Activated CD4-positive, CD25-positive, alpha-beta regulatory T cell (primary cell): ENCODE measurements at places on chromosomes 6 and 20.

DNA sequence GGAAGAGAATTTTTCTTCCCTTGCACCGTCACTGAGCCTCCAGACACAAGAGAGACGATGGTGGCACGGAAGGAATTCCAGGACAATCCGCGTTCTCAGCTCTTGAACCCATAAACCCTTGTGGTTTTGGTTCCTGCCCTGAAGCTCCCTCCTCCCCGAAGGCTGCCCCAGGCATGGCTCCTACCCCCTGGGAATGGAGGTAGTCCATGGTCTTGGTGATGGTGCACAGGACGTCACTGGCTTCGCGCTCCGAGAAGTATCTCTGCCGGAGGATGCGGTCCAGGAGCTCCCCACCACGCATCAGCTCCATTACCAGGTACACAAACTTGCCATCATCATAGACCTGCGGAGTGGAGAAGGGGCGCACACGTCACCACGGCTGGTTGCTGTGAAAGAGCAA is 47.5 kb upstream of the MPC1 start:
- no peak for DNase-seq

DNA sequence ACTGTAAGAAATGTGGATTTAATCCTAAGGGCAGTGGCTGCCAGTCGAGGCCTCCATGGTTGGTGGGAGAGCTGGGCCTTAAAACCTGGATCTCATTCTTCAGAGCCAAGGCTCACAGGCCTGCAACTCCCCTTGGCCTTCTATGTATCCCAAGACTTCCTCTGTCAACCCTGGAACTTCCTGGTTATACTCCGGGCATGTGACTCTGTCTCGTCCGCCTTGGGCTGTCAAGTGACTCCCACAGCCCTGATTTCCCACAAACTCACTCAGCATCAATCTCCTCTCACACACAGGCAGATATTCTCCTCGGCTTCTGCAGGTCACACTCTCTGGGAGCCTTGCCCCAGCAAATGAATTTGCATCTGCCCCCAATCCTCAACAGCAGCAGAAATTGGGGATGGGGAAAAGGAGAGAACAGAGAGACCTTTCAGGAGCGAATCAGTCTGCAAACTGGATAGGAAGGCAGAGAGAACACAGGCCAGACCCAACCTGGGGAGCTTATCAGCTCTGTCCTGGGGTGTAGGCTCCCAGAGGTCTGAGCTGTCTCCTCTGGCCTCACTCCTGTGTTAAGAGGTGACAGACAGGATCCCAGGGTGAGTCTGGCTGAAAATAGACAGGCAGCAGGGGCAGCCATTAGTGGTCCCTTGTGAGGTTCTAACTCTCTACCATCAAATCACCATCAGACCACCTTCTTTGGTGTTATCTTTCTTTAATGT is 30.4 kb upstream of the PREX1 start:
- DNase-seq: no peak

DNA sequence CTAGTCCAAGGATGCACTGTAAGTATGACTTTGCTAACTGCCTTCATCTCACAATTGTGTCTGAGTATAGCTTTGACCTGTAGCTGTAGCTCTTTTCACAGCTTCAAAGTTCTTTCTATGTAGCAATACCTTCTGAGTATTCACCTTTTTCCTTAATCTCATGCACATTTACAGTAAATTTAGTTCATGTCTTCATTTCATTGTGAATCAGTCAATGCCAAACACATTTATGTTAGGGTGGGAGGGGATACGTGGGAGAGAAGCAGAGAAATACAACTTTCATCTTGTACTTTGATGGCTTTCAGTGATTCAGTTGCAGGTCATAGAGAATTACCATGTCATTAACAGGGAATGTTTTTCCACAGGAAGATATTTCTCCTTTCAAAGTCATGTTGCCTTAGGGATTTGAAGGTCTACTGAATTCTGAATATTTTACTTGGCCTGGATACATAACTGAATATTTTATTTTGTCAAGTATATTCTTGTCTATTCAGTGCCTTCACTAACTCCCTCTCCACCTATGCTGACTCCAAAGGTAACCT is 119.2 kb downstream of the TINAG start:
- no peak for DNase-seq

DNA sequence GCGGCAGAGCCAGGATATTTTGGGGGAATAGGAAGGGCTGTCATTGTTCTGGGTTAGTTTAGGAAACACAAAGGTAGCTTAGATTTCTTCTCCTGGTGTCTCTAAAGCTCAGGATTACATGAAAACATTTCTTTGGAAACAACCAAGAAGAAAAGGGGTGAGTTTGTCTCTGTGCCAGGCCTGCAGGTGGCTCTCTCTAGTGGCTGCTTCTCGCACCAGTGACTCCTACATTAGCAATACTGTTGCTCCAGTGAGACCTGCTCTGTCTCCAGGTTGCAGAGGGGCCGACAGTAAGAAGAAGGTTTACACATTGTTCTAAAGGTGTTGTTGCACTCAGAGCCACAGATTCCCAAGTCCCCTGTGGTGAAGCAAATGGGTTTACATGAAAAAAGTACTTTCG is 104.6 kb upstream of the GLP1R start:
- DNase-seq: no peak

DNA sequence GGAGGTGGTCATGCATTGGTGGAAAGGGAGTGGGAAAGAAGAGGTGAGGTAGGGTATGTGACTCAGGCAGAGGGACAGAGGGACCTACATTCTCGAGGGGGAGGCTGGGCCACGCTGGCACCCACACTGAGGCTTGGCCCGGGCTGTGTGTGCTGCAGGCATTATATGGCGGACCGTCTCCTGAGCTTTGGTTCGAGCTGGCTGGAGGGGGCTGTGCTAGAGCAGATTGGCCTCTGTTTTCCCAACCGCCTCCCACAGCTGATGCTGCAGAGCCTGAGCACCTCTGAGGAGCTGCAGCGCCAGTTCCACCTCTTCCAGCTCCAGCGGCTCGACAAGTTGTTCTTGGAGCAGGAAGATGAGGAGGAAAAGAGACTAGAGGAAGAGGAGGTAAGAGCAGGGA is 23.4 kb downstream of the DNPH1 start:
- DNase-seq: no peak

GRCh38 chr6:170461111-170461510 is 92.0 kb downstream of the PSMB1 start:
- DNase-seq: no peak

- no peak for DNase-seq
These were observed 129.1 kb upstream of the DOK5 start for GRCh38 chr20:54346276-54346675.

DNA sequence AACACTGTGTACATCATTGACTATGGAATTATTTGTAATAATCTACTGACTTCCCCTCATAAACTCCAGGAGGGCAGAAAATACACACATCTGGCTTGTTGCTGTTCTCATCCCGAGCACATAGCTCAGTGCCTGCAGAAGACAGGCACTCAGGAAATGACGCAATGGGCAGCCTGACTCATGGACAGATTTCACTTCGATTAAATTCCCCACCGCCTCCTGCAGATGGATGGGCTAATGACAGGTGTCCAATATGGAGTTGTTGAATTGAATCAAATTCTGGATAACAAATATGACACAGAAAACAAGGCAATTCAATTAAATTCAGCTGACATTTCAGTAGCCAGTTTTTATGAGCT is 9.1 kb downstream of the ANKRD60 start:
- DNase-seq: no peak

GRCh38 chr6:13643125-13643524 is 28.0 kb downstream of the NOL7 start:
- DNase-seq: no peak

GRCh38 chr6:129138739-129139405 is 255.9 kb downstream of the LAMA2 start:
- DNase-seq: no peak
